Activated T-helper 1 cell treated with anti-CD3 and anti-CD28 coated beads, Interleukin-12 subunit alpha, Interleukin-12 subunit beta, Interleukin-2, Interleukin-4 antibody, amounts not matched to agents 30 ng/mL and 10 ng/mL and 1 ng/mL, durations not matched to agents 14 hours and 24 hours and 36 hours (primary cell): ENCODE measurements at places on chromosomes 12 and 14. TPM values are rescaled to one million over a fixed set of nuclear protein-coding genes. Genes with fewer than 3 reads are reported as not detected.

- no peak overlapping the region for H3K4me3 ChIP-seq
- no peak for DNase-seq
- H3K27me3 ChIP-seq, result no peaks in the 10 kb centered on the region
- H3K27ac ChIP-seq, result no peak overlapping the region
- H3K4me1 ChIP-seq, result no peaks in the 10 kb centered on the region
Observed at GRCh38 chr12:72865921-72866320, 593.8 kb downstream of the TRHDE start.

GRCh38 chr12:46526233-46526632 is 153.7 kb upstream of the SLC38A2 start:
- H3K27me3 ChIP-seq, result no peaks in the 10 kb centered on the region
- no peak overlapping the region for H3K27ac ChIP-seq
- H3K4me3 ChIP-seq, result no peak overlapping the region
- no peak for DNase-seq
- H3K36me3 ChIP-seq, result peaks cover 27% of the 10 kb centered on the region

DNA sequence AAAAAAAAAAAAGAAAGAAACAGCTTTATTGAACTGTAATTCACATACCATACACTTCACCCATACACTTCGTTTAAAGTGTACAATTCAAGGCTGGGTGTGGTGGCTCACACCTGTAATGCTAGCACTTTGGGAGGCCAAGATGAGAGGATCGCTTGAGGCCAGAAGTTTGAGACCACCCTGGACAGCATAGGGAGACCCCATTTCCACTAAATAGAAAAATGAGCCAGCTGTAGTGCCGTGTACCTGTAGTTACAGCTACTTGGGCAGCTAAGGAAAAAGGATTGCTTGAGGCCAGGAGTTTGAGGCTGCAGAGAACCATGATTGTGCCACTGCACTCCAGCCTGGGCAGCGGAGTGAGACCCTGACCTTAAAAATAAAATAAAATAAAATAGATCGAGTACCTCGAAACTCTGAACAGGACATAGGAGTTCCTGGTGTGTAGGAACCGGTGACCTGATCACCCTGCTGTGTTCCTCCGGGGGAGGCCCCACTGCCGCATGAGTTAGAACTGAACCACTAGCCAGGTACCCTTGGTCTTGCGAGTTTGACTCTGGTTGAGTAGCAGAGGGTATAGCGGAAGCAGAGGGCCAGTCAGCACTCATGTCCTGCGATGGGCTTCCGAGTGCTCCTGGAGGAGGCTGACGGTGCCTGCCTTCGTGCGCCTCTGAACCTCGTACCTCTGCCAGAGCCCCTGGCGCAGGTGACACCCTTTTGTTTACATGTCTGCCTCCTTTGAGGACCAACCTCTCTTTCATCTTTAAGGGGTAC is 80.0 kb downstream of the B4GALNT3 start:
- no peak overlapping the region for H3K4me3 ChIP-seq
- peaks cover 6% of the 10 kb centered on the region for H3K27me3 ChIP-seq
- peaks cover 2% of the 10 kb centered on the region for H3K36me3 ChIP-seq
- H3K27ac ChIP-seq, result peak overlapping the region; percentile 80
- DNase-seq, result no peak

GRCh38 chr14:92846162-92846897 is 52.2 kb downstream of the GOLGA5 start:
- DNase-seq, result no peak
- no peak overlapping the region for H3K27ac ChIP-seq
- peaks cover 12% of the 10 kb centered on the region for H3K36me3 ChIP-seq
- peaks cover 32% of the 10 kb centered on the region for H3K4me1 ChIP-seq
- no peak overlapping the region for H3K4me3 ChIP-seq
- no peaks in the 10 kb centered on the region for H3K27me3 ChIP-seq

GRCh38 chr12:62732861-62733427 is 202.0 kb downstream of the PPM1H start:
- no peak overlapping the region for H3K27ac ChIP-seq
- H3K4me1 ChIP-seq, result peaks cover 15% of the 10 kb centered on the region
- no peak overlapping the region for H3K4me3 ChIP-seq

- peaks cover 4% of the 10 kb centered on the region for H3K27me3 ChIP-seq
- no peaks in the 10 kb centered on the region for H3K36me3 ChIP-seq
- DNase-seq, result no peak
- H3K4me1 ChIP-seq, result no peaks in the 10 kb centered on the region
- no peak overlapping the region for H3K27ac ChIP-seq
Observed at GRCh38 chr12:67420506-67420905, 151.3 kb downstream of the CAND1 start.

DNA sequence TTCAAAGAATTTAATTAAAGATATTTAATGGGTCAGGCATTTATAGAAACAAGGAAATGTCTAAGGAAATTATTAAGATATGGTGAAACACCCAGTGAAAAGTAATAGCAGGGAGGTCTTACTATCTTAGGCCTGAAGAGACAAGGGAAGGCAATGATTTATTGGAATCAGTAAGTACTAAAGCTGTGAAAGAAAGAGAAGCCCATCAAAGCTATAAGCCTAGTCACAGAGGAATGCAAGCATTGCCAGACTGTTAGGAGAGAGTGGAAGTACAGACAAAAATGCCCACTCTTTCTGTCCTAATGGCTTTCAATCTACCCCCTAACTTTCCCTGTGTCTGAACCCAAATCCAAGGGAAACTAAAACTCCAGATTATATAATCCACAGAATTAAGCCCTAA is 69.2 kb upstream of the PIK3C2G start:
- no peak overlapping the region for H3K4me3 ChIP-seq
- no peak overlapping the region for H3K27ac ChIP-seq
- DNase-seq, result no peak
- H3K36me3 ChIP-seq, result no peaks in the 10 kb centered on the region
- H3K4me1 ChIP-seq, result no peaks in the 10 kb centered on the region
- H3K27me3 ChIP-seq, result no peaks in the 10 kb centered on the region

DNA sequence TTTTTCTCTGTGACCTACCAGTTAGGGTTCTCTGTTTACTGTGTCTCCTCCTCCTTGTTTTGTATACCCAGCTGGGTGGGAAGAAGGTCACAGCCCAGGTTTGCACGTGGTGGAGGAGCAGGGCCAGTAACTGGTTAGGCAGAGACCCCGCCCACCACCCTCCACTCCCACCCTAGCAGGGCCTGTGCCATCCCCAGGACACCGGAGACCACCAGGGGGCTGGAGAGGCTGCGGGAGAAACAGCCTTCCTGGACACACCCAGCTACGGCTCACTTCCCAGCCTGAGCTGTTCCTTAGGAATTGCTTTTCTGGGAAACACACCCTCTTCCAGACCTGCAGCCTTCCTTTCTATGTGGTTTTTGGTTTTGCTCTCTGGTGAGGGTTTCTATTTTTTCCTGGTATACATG is 21.1 kb downstream of the BDKRB2 start:
- DNase-seq, result no peak
- no peak overlapping the region for H3K4me3 ChIP-seq
- H3K4me1 ChIP-seq, result no peaks in the 10 kb centered on the region
- H3K36me3 ChIP-seq, result no peaks in the 10 kb centered on the region
- H3K27me3 ChIP-seq, result peaks cover 5% of the 10 kb centered on the region

DNA sequence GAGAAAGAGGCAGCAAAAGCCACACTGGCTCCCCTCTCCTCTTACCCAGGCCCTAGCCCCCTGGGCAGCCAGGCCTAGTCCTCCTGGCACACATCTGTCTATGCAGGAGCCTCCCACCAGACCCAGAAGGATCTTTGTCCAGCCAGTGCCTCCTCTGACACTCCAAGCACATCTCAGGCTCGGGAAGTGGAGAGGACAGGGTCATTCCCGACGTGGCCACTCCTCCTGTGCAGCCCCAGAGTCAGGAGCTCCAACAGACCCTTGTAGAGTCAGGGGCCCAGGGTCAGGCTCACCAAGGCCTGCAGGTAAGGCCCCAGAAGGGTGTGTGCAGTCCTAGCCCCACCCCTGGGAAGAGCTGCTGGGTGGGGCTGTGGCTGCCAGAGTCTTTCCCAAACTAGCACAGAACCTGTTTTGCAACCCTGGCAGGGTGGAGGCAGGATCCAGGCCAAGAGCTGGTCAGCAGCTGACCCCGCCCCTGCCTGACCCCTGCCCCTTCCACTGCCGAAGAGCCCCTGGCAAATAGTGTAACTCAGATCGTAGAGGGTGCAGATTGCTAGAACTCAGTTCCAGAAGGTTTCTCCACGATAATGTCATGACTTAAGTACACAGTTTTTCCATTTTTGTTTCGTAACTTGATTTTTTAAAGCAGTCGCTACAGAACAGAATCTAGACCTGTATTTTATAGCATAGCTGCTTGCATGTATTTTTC is 26.6 kb upstream of the PNMA1 start:
- no peak for DNase-seq
- H3K4me1 ChIP-seq, result peaks cover 56% of the 10 kb centered on the region
- H3K4me3 ChIP-seq, result peak overlapping the region; percentile 83
- no peaks in the 10 kb centered on the region for H3K27me3 ChIP-seq
- H3K27ac ChIP-seq, result peak overlapping the region; percentile 86

- DNase-seq, result no peak
- H3K27me3 ChIP-seq, result peaks cover 6% of the 10 kb centered on the region
Observed at GRCh38 chr12:67721248-67721647, 72.7 kb downstream of the DYRK2 start.

DNA sequence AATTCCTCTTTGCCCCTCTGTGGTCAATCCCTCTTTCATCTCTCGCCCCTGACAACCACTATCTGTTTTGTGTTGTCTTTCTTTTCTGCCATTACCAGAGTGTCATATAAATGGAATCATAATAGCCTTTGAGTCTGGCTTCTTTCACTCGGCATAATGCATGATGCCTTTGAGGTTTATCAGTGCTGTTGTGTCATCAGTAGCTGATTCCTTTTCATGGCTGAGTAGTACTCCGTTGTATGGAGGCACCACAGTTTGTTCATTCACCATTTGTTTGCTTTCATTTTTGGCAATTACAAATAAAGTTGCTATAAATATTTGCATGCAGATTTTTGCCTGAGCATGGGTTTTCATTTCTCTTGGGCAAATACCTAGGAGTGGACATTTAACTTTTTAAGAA is 47.2 kb downstream of the WSCD2 start:
- H3K4me3 ChIP-seq, result no peak overlapping the region
- no peaks in the 10 kb centered on the region for H3K4me1 ChIP-seq
- H3K36me3 ChIP-seq, result no peaks in the 10 kb centered on the region

DNA sequence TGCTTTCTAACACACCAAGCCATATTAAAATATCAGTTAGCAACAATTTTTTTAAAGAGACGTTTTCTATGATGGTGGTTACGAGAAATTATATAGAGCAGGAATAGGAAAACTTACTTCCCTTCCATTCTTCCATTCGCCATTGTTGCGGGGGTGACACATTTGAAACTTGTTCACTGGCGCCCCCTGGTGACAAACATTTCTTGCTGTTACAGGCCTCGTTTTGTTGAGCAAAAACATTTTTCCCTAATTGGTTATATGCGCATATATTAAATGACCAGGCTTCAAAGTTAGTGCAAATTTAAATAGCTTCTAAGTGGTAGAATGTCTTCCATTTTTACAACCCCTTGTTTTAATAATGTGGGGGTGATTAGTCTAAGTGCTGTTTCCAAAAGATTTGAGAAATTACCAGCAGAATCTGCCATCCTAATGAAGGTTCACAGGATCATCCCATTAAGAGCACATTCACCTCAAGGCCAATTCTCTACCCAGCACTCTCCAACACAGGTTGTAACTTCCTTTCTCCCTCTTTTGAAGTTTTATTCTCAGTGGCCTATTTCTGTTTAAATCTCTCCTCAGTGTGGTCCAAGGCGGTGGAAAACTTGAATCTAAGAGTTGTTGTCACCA is 1124.7 kb downstream of the FLRT2 start:
- H3K36me3 ChIP-seq, result no peaks in the 10 kb centered on the region
- H3K27ac ChIP-seq, result no peak overlapping the region
- DNase-seq, result no peak
- H3K4me1 ChIP-seq, result no peaks in the 10 kb centered on the region

DNA sequence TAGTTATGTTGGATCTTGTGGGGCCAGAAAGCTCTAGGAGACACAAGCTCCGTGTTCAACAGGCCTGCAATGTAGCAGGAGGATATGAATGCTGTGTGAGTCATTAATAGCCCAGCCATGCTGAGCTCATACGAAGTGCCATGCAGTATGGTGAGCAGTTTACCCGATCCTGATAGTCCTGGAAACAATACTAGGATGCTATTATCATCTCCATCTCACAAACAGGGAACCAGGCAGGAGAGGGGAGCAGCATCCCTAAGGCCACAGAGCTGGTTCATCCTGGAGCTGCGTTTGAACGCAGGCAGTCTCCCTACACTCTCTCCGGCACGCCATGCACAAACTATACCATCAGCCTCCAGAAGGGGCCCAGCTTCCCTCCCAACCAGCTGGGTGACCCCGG is 20.5 kb downstream of the TTC7B start:
- peaks cover 11% of the 10 kb centered on the region for H3K27me3 ChIP-seq
- no peak overlapping the region for H3K27ac ChIP-seq
- H3K4me1 ChIP-seq, result no peaks in the 10 kb centered on the region
- no peak overlapping the region for H3K4me3 ChIP-seq

GRCh38 chr14:91841065-91841464 is 26.3 kb downstream of the TC2N start:
- H3K36me3 ChIP-seq, result peaks cover 66% of the 10 kb centered on the region
- H3K4me1 ChIP-seq, result peaks cover 68% of the 10 kb centered on the region
- no peak overlapping the region for H3K4me3 ChIP-seq
- DNase-seq, result no peak

DNA sequence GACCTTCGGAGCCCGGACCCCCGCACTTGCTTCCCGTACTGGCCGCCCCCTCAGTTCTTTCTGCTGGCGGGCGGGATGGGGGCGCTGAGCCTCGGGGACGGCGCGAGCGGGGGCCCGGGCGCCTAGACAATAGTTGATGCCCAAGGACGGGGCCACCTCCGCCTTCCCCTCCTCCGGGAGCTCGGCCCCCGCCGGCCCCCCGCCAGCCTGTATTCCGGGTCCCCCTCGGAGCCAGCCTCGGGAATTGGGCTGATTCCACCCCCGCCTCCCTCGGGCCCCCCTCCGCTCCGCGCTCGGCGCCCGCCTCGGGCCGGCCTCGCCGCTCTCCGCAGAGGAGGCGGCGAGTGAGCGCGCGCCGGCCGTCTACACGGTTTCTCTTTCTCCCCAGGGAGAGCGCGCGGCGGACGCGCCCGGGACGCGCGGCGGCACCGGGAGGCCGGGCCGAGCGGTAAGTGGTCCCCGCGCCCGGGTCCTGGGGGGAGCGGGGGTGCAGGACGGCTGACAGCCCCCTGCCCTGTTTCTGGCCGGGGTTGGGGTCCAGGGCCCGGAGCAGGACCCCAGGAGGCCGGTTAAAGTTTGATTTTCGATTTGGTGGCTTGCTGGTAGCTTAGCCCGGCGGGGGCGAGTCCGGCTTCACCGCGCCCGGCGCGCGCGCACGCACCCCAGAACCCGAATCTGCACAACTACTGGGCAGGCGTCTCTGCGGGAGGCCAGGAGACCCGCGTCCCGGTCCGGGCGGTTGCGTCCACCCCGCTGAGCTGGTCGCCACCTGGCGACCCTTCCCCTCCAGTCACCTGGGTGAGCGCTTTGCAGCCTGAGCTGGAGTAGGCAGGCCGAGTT is 413.7 kb downstream of the PCNX1 start:
- peak overlapping the region; percentile 94 for H3K4me3 ChIP-seq
- peak; percentile 69 for DNase-seq
- peaks cover 19% of the 10 kb centered on the region for H3K36me3 ChIP-seq
- H3K27ac ChIP-seq, result peak overlapping the region; percentile 97
- no peaks in the 10 kb centered on the region for H3K27me3 ChIP-seq

The NTS gene
- total RNA-seq, result not detected in 2 replicates

The APOF gene
- total RNA-seq, result not detected in 2 replicates

The SLC38A4 gene
- not detected in 2 replicates for total RNA-seq

The ZNF839 gene
- 17.7 and 19.5 TPM in 2 replicates for total RNA-seq

The DEGS2 gene
- 0.31 and 1.1 TPM in 2 replicates for total RNA-seq

The OR6C2 gene
- total RNA-seq, result not detected in 2 replicates

The SLC8A3 gene
- total RNA-seq, result 0.21 and 0.24 TPM in 2 replicates

The NUP107 gene
- total RNA-seq, result 123 and 135 TPM in 2 replicates

The IQSEC3 gene
- 0.05 and 0.24 TPM in 2 replicates for total RNA-seq

The RASSF9 gene
- total RNA-seq, result not detected in 2 replicates

The RHEBL1 gene
- total RNA-seq, result 8.6 and 10.7 TPM in 2 replicates
